ENCODE measurements at places on chromosomes 1 and 21. TPM values are rescaled to one million over a fixed set of nuclear protein-coding genes. Genes with fewer than 3 reads are reported as not detected.

DNA sequence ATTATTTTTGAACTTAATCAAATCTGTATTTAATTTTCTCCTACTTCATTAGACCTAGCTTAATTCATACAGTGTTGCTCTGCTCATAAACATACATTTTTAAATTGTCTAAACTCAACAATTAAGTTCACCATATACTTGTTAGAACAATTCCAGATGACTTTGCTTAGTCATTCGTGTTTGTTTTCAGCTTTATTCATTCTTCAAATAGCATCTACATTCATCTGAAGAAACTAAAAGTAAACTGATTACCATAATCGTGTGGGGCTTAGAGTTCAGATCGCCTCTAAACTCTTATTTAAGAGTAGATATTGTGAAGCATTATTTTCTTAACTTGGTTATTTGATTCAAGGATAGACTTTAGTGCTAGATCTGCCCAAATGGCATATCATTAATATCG is 34.4 kb downstream of the KLHL20 start:
- H3K4me1 ChIP-seq = no peaks in the 10 kb centered on the region
- no peak overlapping the region for H3K4me3 ChIP-seq
- H3K27me3 ChIP-seq = no peaks in the 10 kb centered on the region
- DNase-seq = no peak

GRCh38 chr1:62285984-62286785 is 33.0 kb downstream of the KANK4 start:
- DNase-seq = no peak
- H3K27ac ChIP-seq = no peak overlapping the region
- peaks cover 9% of the 10 kb centered on the region for H3K27me3 ChIP-seq
- no peaks in the 10 kb centered on the region for H3K36me3 ChIP-seq
- H3K4me1 ChIP-seq = no peaks in the 10 kb centered on the region

GRCh38 chr1:21335750-21336224 is 45.5 kb upstream of the ECE1 start:
- H3K27ac ChIP-seq = peak overlapping the region; percentile 46
- peak overlapping the region; percentile 75 for H3K4me3 ChIP-seq
- no peaks in the 10 kb centered on the region for H3K27me3 ChIP-seq
- peaks cover 90% of the 10 kb centered on the region for H3K4me1 ChIP-seq
- no peak for DNase-seq

DNA sequence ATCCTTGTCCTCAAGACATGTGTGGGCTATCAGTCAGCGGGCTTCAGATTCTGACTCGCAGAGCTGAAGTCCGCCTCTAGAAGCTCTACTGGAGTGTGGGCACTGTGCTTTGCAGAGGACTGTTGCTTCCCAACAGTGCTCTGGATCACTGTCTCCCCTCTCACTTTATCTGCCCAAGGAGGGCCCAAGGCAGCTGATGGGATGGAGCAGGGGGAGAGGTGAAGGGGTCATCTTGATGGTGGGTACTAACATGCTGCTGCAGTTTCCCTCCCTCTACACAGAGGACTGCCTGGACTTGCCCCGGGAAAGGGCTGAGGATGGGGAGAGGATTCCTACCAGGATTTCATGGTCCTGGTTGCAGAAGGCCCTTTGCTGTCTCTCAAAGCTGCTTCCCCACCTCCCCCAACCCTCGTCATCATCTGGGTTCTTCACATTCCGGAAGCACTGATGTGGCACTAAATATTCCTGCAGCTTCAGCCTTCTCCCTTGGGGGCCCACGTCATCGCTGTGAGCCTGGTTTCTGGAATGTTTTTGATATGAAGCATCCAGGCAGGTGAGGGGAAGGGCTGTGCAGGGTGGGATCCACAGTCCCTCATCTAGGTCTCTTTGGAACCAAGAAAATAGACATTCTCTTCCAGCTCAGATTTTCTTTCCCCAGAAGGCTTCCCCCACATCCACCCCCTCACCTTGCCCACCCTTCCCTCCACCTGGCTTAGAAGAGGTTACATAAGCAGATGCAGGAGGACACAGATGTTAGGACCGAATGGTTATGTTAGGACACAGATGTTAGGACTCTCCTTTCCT is 23.2 kb downstream of the NUAK2 start:
- H3K4me1 ChIP-seq = peaks cover 10% of the 10 kb centered on the region
- no peak overlapping the region for H3K4me3 ChIP-seq
- no peak overlapping the region for H3K27ac ChIP-seq
- peaks cover 17% of the 10 kb centered on the region for H3K27me3 ChIP-seq
- DNase-seq = no peak

DNA sequence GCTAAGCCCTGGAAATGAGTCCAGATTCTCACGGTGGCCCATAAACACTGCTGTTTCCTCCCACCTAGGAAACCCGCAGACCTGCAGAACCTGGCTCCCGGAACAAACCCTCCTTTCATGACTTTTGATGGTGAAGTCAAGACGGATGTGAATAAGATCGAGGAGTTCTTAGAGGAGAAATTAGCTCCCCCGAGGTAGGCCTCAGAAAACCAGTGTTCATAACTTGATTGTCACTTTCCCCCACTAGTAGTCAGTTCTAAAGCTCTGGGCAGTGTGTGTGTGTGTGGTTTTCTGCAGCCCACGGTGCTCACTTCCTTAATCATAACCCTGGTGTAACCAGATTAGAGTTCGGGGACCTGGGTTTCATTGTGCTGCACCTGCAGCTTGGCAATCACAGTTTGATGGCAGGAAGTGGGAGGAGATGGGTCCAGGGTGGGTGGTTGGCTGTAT is 39.1 kb downstream of the CLIC6 start:
- H3K27ac ChIP-seq = peak overlapping the region; percentile 75
- peaks cover 18% of the 10 kb centered on the region for H3K27me3 ChIP-seq
- no peaks in the 10 kb centered on the region for H3K36me3 ChIP-seq
- DNase-seq = peak; percentile 72
- peaks cover 31% of the 10 kb centered on the region for H3K4me1 ChIP-seq
- H3K4me3 ChIP-seq = peak overlapping the region; percentile 37

DNA sequence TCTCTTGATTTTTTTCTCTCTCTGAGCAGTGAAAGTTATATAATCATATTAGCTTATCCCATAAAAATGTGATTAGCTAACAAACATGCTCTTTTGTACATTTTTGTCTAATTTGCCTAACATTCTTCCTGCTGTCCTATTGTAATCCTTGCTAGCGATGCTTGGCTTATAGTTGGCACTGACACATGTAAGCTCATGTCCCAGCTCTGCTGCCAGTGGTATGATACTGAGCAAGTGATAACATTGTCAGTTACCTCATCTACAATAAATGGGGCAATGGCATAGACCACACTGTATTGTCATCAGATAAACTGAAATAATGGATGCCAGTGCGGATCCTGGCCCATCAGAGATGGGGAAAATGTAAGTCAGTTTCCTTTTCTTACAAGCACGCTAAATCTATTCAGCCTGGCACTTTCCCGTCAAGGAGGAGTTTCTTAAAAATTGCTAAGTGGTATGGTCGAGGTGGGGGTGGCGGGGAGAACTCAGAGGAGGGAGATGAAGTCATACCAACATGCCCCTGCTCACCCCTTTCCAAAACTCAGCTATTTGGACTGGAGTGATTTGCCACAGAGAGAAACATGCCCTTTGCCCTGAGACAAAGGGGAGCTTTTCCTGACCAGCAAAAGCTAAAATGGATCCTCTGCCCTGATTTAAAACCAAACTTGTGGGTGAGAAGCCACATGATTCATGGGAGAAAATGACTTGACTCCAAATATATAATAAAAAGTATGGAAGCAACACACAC is 1.3 kb downstream of the FYB2 start:
- no peak overlapping the region for H3K4me3 ChIP-seq
- H3K27ac ChIP-seq = no peak overlapping the region
- no peaks in the 10 kb centered on the region for H3K4me1 ChIP-seq
- peaks cover 4% of the 10 kb centered on the region for H3K27me3 ChIP-seq

DNA sequence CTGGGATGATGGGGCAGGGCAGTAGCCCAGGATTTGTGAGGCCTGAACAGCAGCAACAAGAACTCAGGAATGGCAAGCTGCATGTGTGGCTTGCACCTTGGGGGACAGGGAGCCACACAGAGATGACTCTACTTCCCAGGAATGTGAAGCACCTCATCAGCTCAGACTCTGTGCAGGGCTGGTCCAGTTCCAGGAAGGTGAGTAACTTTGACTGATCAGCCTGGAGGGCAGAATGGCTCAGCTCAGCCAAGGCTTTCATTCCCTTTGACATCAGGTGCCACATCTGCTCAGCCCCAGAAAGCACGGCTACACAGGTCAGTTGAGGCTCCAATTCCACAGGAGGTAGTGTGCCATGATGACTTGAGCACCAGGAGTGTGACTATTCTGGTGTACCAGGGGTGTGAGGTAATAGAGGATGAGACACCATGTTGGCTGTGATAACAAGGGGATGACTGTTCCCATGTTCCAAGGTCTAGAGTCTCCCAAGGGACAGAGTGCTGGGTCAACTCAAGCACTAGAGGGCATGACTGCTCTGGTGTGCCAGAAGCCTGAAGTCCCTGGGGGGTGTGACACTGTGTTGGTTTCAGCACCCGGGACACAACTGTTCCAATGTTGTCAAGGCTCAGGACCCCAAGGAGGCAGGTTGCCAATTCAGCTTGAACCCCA is 625.8 kb upstream of the ADGRL2 start:
- H3K27ac ChIP-seq = no peak overlapping the region
- DNase-seq = no peak
- no peaks in the 10 kb centered on the region for H3K4me1 ChIP-seq
- no peaks in the 10 kb centered on the region for H3K36me3 ChIP-seq
- H3K27me3 ChIP-seq = no peaks in the 10 kb centered on the region

GRCh38 chr1:56511364-56511763 is 68.0 kb downstream of the PLPP3 start:
- H3K4me1 ChIP-seq = no peaks in the 10 kb centered on the region
- no peaks in the 10 kb centered on the region for H3K27me3 ChIP-seq
- no peak for DNase-seq
- H3K4me3 ChIP-seq = no peak overlapping the region
- no peak overlapping the region for H3K27ac ChIP-seq

DNA sequence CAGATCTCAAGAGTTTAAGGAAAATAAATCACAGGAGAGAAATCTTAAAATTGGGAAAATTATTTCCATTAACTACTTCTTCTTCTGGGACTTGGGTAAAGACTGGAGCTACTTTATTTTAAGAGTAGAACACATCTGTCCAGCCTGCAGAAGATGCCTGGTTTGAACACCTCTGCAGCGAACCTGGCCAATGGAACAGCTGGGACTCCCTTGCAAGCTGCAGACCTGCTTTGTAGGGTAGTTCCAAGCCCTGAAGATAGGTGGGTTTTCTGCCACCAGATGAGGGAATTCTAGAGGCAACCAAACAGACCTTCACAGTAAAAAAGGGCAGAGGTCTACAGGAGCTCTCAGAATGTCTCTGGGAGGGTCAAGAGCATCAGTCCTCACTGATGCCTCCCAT is 86.5 kb upstream of the CACNA1E start:
- H3K27me3 ChIP-seq = no peaks in the 10 kb centered on the region
- H3K4me1 ChIP-seq = peaks cover 29% of the 10 kb centered on the region
- H3K36me3 ChIP-seq = no peaks in the 10 kb centered on the region
- H3K4me3 ChIP-seq = no peak overlapping the region
- H3K27ac ChIP-seq = no peak overlapping the region
- DNase-seq = no peak

GRCh38 chr1:51354416-51354815 is 24.1 kb upstream of the TTC39A start:
- H3K27me3 ChIP-seq = no peaks in the 10 kb centered on the region
- no peak overlapping the region for H3K27ac ChIP-seq
- H3K4me3 ChIP-seq = no peak overlapping the region
- H3K36me3 ChIP-seq = peaks cover 21% of the 10 kb centered on the region

GRCh38 chr1:40740997-40741736 is 42.4 kb upstream of the KCNQ4 start:
- DNase-seq = no peak
- peaks cover 19% of the 10 kb centered on the region for H3K4me1 ChIP-seq
- H3K4me3 ChIP-seq = no peak overlapping the region
- H3K27me3 ChIP-seq = no peaks in the 10 kb centered on the region
- peaks cover 68% of the 10 kb centered on the region for H3K36me3 ChIP-seq

GRCh38 chr1:17596651-17597509 is 57.4 kb downstream of the ARHGEF10L start:
- H3K27me3 ChIP-seq = no peaks in the 10 kb centered on the region
- no peaks in the 10 kb centered on the region for H3K36me3 ChIP-seq
- H3K27ac ChIP-seq = no peak overlapping the region
- no peaks in the 10 kb centered on the region for H3K4me1 ChIP-seq

DNA sequence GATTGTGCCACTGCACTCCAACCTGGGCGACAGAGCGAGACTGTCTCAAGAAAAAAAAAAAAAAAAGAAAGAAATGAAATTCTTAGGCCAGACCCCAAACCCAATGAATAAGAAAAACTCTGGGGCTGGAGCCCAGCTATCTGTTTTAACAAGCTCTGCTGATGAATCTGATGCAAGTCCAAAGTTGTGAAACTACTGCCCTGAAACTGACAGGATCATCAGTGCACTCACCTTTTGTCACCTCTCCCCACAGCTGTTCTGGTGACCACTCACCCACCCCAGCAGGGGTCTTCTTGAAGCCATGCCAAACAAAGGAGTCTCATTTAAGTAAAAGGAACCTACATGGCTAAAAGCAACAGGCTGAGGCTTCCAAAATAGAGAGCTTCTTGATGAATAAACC is 8.4 kb downstream of the PABPC4 start:
- no peak overlapping the region for H3K4me3 ChIP-seq
- DNase-seq = no peak
- H3K27me3 ChIP-seq = no peaks in the 10 kb centered on the region
- H3K36me3 ChIP-seq = peaks cover 82% of the 10 kb centered on the region

DNA sequence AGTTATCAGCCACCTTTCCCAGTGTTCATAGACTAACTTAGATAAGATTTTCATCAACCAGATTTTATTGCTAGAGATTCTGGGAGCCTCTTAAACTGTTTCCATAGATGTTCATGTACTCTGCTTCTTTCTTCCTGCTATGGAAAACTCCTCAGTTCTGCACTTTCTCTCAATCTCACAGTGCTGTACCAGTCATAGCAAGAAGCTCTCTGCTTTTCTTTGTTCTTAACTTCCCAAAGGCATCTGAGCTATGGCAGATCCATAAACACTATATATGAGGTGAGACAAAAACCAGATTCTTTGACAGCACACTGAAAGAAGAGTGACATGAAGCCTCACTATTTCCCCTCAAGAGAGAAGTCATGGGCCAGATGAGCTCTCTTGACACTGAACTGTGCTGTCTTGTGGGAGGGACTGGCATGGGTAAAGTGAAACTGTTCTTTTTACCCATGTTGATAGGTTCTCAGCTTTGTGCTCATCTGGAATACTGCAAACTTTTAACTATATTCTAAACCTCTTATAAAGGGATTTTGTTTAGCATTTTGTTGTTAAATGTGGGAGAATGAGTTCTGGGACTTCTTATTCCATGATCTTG is 64.2 kb upstream of the LYPLAL1 start:
- H3K27me3 ChIP-seq = no peaks in the 10 kb centered on the region
- H3K27ac ChIP-seq = no peak overlapping the region
- H3K36me3 ChIP-seq = no peaks in the 10 kb centered on the region
- no peaks in the 10 kb centered on the region for H3K4me1 ChIP-seq
- H3K4me3 ChIP-seq = no peak overlapping the region

- DNase-seq = no peak
- H3K27me3 ChIP-seq = no peaks in the 10 kb centered on the region
- no peaks in the 10 kb centered on the region for H3K4me1 ChIP-seq
- no peak overlapping the region for H3K27ac ChIP-seq
- H3K36me3 ChIP-seq = no peaks in the 10 kb centered on the region
Measured at GRCh38 chr21:21624674-21625073, 626.5 kb downstream of the NCAM2 start.

CD52 gene
- total RNA-seq = 1,112 TPM

SFN gene
- 1.8 TPM for total RNA-seq

CGN gene
- 0.82 TPM for total RNA-seq

PTPRC gene
- total RNA-seq = 604 TPM

CFHR2 gene
- not detected for total RNA-seq

CYYR1 gene
- total RNA-seq = not detected

FMO3 gene
- total RNA-seq = not detected

CHRNB2 gene
- not detected for total RNA-seq

GOLT1A gene
- total RNA-seq = not detected

MFSD2A gene
- total RNA-seq = 4.1 TPM
